ENCODE measurements at places on chromosomes 3 and 15.

- H3K27ac ChIP-seq: no peak overlapping the region
- no peaks in the 10 kb centered on the region for H3K36me3 ChIP-seq
- H3K4me1 ChIP-seq: no peaks in the 10 kb centered on the region
- peaks cover 2% of the 10 kb centered on the region for H3K27me3 ChIP-seq
- no peak for DNase-seq
Measured at GRCh38 chr15:51403946-51404695, 62.7 kb downstream of the GLDN start.

GRCh38 chr3:106241593-106241992 is 372.8 kb upstream of the CBLB start:
- H3K4me1 ChIP-seq: no peaks in the 10 kb centered on the region
- H3K27me3 ChIP-seq: no peaks in the 10 kb centered on the region
- H3K36me3 ChIP-seq: no peaks in the 10 kb centered on the region
- no peak for DNase-seq

DNA sequence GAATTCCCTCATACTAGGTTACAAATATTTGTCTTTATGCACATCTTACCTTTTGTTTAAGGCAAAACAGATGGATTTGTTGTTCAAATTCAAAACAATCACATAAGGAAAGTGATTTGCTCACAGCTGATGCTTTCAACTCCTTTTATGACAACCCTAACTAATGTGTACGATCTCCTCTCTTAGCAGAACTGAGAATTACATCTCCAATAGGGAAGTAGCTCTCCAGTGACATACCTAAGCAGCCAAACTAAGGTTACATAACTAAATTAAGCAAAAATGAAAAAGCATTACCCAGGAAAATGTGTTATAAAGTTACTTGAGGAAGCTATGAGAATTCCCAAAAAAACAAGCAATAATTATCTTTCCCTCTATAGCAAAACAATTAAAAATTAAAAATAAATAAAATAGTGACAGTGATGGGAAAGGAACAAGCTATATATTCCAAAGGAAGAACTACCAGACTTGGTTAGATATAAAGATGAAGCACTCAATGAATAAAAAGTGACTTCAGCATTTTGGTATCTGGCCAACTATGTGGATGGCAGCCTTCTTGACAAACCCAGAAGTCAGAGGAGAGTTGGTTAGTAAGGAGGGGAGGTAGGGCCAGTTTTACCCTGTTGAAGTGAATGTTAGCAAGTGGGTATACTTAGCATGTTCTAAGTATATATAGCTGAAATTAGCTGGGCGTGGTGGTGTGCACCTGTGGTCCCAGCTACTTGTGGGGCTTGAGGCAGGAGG is 32.4 kb downstream of the PEAK1 start:
- H3K27me3 ChIP-seq: no peaks in the 10 kb centered on the region
- H3K27ac ChIP-seq: no peak overlapping the region
- no peak for DNase-seq
- H3K4me3 ChIP-seq: no peak overlapping the region
- no peaks in the 10 kb centered on the region for H3K36me3 ChIP-seq
- peaks cover 3% of the 10 kb centered on the region for H3K4me1 ChIP-seq

DNA sequence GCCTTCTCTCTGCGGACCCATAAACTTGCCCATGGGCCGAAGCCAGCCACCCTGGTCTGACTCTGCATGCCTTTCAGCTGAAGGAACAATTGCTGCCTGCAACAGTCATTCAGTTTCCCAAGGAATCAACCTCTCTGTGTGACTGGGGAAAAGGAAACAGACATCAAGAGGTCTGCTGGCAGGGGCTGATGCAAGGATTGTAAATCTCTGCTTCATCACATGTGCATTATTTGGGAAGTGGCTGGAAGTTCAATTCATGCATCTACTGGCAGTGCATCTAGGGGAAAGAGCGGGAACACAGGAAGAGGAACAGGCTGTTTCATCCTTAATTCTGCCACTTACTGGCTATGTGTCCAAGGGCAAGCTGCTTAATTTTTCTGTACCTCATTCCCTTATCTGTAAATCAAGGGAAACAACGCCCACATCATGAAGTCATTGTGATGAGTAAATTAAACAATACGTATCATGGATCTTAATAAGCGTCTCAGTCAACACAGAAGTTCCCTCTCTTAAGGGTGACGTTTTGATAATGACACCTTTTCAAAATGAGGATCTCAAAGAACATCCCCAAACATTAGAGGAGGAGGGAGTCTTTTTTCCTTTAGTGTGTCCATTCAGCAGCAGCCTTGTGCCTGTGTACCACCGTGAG is 17.4 kb upstream of the ADPGK start:
- H3K36me3 ChIP-seq: no peaks in the 10 kb centered on the region
- no peak overlapping the region for H3K27ac ChIP-seq
- no peaks in the 10 kb centered on the region for H3K27me3 ChIP-seq
- no peak for DNase-seq
